ENCODE measurements at places on chromosomes 4 and X.

DNA sequence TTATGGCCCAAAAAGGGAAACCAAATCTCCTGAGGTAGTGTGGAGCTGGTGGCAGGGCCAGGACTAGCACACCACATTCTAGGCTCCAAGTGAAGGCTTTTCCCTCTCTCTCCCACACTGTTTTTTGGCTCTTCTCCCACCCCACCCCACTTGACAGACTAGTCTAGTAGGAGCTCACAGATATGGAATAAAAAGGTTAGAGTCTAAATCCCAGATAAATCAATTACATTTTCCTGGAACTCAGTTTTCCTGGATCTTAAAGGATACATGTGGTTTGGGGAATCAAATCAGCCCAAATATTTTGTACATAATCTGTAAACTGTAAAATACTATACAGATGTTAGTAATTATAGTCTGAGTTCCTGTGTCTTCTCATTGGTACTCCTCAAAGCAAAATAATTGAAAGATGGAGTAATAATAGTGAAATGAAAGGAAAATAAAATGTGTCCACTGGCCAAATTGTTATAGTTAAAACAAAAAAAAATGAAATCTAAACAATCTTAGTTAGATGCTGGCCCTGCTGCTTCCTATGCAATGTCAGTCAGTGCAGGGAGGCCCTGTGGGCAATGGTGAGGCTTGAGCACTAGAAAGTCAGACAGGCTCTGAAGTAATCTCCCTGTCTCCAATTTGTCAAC is 370.4 kb upstream of the CPEB2 start:
- no peak for DNase-seq

GRCh38 chr4:147388018-147388417 is 92.9 kb upstream of the EDNRA start:
- DNase-seq = no peak

DNA sequence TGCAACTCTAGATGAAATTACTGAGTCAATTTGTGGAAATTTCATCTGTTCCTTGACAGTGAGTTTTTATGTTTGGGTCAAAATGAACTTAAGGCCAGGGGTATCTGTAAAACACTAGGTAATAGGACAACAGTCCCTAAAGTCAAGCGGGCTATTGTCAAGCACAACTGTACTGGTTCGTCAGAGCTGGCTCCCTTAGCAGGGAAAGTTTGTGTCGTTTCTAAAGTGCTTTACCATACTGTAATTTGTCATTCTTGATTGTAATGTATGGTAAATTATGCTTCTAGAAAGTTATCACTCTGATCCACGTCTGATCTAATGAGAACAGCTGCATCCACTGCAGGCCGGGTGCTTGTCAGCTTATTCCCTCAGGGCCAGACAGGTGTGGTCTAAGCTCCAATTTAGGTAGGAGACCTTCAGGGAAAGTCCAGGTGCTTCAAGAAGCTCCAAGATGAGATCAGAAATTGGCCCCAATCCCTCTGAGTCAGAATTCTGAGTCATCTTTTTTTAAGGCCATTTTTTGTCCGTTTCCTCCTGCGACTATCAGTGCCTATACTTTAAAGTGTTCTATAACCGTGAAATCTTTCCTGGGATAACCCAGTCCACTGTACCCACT is 92.2 kb downstream of the PALLD start:
- no peak for DNase-seq

- no peak for DNase-seq
These were observed 28.5 kb upstream of the PTPN13 start for GRCh38 chr4:86565651-86566050.

- DNase-seq = no peak
These were observed 108.6 kb downstream of the PPP3CA start for GRCh38 chr4:101238706-101239105.

DNA sequence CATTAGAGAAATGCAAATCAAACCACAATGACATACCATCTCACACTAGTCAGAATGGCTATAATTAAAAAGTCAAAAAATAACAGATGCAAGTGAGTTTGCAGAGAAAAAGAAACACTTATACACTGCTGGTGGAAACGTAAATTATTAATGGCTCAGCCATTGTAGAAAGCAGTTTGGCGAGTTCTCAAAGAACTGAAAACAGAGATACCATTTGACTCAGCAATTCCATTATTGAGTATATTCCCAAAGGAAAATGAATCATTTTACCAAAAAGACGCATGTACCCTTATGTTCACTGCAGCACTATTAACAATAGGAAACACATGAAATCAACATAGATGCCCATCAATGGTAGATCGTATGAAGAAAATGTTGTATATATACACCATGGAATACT is 75.0 kb downstream of the NAA11 start:
- no peak for DNase-seq

DNA sequence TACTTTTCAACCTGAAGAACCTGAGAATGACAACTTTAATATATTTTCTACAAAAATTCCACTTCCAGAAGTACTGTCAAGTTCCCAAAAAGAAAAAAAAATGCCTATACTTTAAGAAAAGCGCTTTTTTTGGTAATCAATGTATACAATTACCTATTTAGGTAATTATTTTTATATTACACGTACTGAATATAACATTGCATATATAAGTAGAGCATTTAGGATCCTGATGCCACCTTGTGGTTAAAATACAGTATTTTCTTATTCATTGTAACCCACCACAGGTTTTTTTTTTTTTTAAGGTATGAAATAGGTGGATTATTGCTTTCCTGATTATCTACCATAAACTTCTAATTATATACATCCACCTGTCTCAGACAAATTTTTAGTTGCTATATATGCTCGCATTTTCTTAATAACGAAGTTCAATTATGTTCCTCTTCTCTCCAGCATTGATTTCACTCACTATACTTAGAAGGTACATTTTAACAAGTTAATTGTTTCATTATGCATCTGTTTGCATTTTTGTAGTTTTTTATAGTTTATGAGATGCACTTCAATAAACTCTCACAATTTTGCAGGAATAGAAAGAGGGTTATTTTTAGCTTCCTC is 5.2 kb downstream of the MAP9 start:
- no peak for DNase-seq

GRCh38 chr4:133151691-133152329 is 2.7 kb downstream of the PCDH10 start:
- peak; percentile 91 for DNase-seq

DNA sequence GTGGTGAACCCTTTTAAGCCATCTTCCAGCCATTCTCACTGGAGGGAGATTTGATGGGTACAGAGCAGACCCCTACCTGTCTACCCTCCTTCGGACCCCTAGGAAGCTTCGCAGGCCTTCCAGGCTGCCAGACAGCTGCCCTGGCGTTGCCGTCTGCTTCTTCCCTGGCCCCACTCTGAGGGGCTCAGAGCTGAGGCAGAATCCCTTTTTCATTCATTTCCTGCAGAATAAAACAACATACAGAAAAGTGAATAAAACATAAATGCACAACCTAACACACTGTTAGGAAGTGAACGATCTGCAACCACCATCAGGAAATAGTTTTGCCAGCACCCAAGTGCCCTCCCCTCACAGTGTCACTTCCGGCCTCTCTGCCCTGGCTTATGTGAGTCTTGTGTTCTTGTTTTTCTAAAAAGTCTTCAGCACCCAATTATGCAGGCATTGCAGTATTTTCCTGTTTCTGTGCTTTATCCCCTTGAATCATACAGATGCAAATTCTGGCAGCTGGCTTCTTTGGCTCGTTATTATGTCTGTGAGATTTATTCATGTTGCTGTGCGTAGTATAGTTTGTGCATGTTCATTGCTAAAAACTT is 5.6 kb upstream of the ADD1 start:
- DNase-seq = no peak
